ENCODE measurements at places on chromosomes 1 and 21. TPM values are rescaled to one million over a fixed set of nuclear protein-coding genes. Genes with fewer than 3 reads are reported as not detected.

OR14A2 gene
- polyA plus RNA-seq = not detected

DDX20 gene
- polyA plus RNA-seq = 12.3 TPM

SNAP47 gene
- 30.7 TPM for polyA plus RNA-seq

ATP13A2 gene
- polyA plus RNA-seq = 21.1 TPM

NUF2 gene
- 0.13 TPM for polyA plus RNA-seq

C1QA gene
- polyA plus RNA-seq = not detected

SMIM34 gene
- polyA plus RNA-seq = not detected

IGFN1 gene
- not detected for polyA plus RNA-seq
